ENCODE measurements at places on chromosomes 7 and 10. TPM values are rescaled to one million over a fixed set of nuclear protein-coding genes. Genes with fewer than 3 reads are reported as not detected.

CPA2 gene
- not detected for total RNA-seq

DNA sequence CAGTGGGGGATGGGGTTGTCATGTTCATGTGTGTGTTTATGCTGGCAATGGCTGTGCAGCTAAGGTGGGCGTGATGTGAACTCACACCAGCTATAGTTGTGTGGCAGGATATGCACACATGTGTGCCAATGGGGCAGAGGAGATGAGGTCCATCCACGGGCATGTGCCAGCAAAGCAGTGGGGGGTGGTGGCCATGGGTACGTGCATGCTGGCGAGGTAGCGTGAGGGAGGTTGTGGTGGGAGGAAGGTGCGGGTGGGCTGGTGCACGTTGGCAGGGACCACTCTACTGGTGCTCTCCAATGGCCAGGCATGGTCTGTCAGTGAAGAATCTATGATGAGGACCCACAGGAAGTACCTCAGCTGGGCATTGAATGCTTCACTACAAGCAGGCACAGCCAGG, 567.5 kb upstream of the SORCS1 start:
- DNase-seq = no peak
- H3K4me1 ChIP-seq = no peaks in the 10 kb centered on the region
- no peak overlapping the region for H3K4me3 ChIP-seq
- no peak overlapping the region for H3K27ac ChIP-seq
- no peaks in the 10 kb centered on the region for H3K36me3 ChIP-seq
- no peaks in the 10 kb centered on the region for H3K27me3 ChIP-seq

ECHS1 gene
- total RNA-seq = 45.4 TPM

BEND7 gene
- total RNA-seq = 16.2 TPM

TNS3 gene
- total RNA-seq = 36.8 TPM

TSPAN33 gene
- 2.7 TPM for total RNA-seq

GRCh38 chr7:15554081-15554480, 7.7 kb downstream of the AGMO start:
- no peak overlapping the region for H3K27ac ChIP-seq
- DNase-seq = no peak
- H3K36me3 ChIP-seq = no peaks in the 10 kb centered on the region
- H3K4me3 ChIP-seq = no peak overlapping the region
- no peaks in the 10 kb centered on the region for H3K4me1 ChIP-seq

PDK4 gene
- total RNA-seq = 399 TPM

TMEM178B gene
- total RNA-seq = 1.2 TPM

- H3K36me3 ChIP-seq = no peaks in the 10 kb centered on the region
- peaks cover 19% of the 10 kb centered on the region for H3K4me1 ChIP-seq
- no peak for DNase-seq
- no peak overlapping the region for H3K4me3 ChIP-seq
Measured at GRCh38 chr10:51242393-51242792, 168.1 kb downstream of the PRKG1 start.

- H3K27ac ChIP-seq = no peak overlapping the region
- no peaks in the 10 kb centered on the region for H3K36me3 ChIP-seq
- H3K4me3 ChIP-seq = no peak overlapping the region
- no peaks in the 10 kb centered on the region for H3K27me3 ChIP-seq
Measured at GRCh38 chr7:93938293-93938692, 16.8 kb downstream of the GNG11 start.

PKD1L1 gene
- total RNA-seq = 0.49 TPM

GNAT3 gene
- total RNA-seq = not detected

DNA sequence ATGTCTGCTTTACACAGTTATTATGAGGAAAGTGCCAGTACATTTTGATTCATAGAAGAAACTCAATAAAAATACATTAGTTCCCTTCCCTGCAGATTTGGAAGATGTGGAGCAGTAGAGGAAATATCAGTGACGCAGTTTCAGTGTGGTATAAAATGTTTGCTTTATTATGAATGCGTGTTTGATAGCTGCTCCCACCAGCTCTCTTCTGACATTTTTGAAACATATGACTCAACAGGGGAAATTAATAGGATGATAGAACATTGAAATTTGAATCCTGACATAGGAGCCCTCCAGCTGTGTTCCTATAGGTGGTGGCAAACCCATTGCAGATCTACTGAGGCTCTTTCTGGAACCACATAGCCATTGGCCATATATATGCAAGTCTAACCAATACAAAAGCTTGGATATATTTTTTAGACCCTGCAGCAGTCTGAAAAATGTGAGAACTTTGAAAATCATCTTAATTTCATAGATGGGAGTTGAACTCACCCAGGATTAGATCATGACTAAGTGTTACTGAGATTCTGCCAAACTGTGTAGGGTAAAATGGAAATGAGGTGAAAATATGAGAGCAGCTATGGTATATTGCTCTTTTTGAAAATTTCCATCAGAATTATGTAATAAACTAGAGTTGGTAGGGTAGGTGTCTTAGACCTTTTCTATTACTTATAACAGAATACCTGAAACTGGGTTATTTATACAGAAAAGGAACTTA, 47.8 kb downstream of the BZW2 start:
- H3K27ac ChIP-seq = no peak overlapping the region
- H3K36me3 ChIP-seq = peaks cover 39% of the 10 kb centered on the region
- no peaks in the 10 kb centered on the region for H3K27me3 ChIP-seq
- no peak overlapping the region for H3K4me3 ChIP-seq

SFTPA1 gene
- total RNA-seq = 2.9 TPM

GRCh38 chr7:143407287-143408251, 1.1 kb downstream of the EPHA1 start:
- H3K27me3 ChIP-seq = no peaks in the 10 kb centered on the region
- peak; percentile 90 for DNase-seq
- peak overlapping the region; percentile 50 for H3K4me3 ChIP-seq
- no peaks in the 10 kb centered on the region for H3K36me3 ChIP-seq

DNA sequence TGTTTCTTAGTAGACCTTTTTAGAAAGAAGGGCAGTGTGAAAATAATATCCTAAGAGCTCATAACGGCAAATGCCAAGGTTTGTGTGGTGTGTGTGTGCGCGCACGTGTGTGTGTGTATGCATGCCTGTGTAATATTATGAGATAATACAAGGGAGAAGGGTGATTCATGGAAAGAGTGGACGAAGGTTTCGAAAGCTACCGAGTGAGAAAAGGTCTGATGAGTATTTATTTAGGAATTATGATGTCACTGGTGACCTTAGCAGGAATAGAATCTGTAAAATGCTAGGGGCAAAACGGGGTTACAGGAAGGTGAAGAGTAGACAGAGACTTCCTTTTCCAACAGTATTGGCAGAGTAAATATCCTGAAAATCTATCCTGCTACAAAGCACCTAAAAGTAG, 107.3 kb downstream of the AHR start:
- no peaks in the 10 kb centered on the region for H3K36me3 ChIP-seq
- H3K4me3 ChIP-seq = no peak overlapping the region
- peaks cover 30% of the 10 kb centered on the region for H3K4me1 ChIP-seq
- no peak overlapping the region for H3K27ac ChIP-seq
- no peaks in the 10 kb centered on the region for H3K27me3 ChIP-seq
- no peak for DNase-seq

GRCh38 chr10:48254750-48255512, 19.6 kb downstream of the FRMPD2 start:
- no peak for DNase-seq
- H3K4me1 ChIP-seq = no peaks in the 10 kb centered on the region
- H3K27ac ChIP-seq = no peak overlapping the region
- no peak overlapping the region for H3K4me3 ChIP-seq
- H3K27me3 ChIP-seq = no peaks in the 10 kb centered on the region
- H3K36me3 ChIP-seq = no peaks in the 10 kb centered on the region

- no peaks in the 10 kb centered on the region for H3K4me1 ChIP-seq
- H3K4me3 ChIP-seq = no peak overlapping the region
- no peaks in the 10 kb centered on the region for H3K27me3 ChIP-seq
- DNase-seq = no peak
- H3K27ac ChIP-seq = no peak overlapping the region
- H3K36me3 ChIP-seq = no peaks in the 10 kb centered on the region
Measured at GRCh38 chr7:33554576-33554975, 350.8 kb upstream of the BMPER start.

GRCh38 chr7:30679664-30680063, 2.6 kb downstream of the CRHR2 start:
- no peak overlapping the region for H3K27ac ChIP-seq
- H3K27me3 ChIP-seq = no peaks in the 10 kb centered on the region
- peaks cover 18% of the 10 kb centered on the region for H3K4me1 ChIP-seq
- H3K4me3 ChIP-seq = no peak overlapping the region

- H3K4me1 ChIP-seq = no peaks in the 10 kb centered on the region
- H3K27ac ChIP-seq = no peak overlapping the region
- no peak for DNase-seq
- H3K4me3 ChIP-seq = no peak overlapping the region
- no peaks in the 10 kb centered on the region for H3K27me3 ChIP-seq
Measured at GRCh38 chr7:46942574-46942973, 639.3 kb downstream of the TNS3 start.

DNA sequence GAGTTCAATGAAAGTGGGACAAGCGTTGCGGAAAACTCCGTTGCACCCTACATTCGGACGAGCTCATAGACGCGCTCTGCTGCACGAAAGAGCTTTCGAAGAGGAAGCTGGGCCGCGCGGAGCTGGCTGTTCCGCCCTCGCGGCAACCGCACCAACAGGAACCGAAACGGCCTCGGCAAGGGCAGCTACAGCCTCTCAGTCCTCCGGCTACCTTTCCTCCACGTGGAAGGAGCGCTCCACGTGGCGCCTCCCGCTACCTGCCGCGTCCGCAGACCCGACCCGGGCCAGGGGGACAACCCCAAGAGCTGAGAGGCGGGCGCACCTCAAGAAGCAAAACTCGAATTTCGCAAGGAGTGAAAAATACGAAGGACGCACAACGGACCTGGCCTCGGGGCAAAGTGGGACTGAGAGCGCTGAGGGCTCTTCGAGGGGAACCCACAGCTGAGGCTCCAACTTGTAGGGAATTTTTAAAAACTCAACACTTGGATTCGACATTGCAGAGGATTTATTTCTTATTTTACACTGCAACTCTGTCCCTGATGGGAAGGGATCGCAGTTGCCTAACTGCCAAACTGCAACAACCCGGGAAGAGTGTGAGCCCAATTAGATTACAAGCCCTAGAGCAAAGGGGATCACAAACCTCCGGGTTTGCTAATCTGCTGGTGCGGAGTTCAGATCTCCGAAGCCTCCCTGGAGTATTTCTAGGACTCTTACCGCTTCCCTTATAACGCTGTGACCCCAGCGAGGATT, 1.4 kb downstream of the HPSE2 start:
- no peaks in the 10 kb centered on the region for H3K27me3 ChIP-seq
- DNase-seq = no peak
- peak overlapping the region; percentile 79 for H3K27ac ChIP-seq

DNA sequence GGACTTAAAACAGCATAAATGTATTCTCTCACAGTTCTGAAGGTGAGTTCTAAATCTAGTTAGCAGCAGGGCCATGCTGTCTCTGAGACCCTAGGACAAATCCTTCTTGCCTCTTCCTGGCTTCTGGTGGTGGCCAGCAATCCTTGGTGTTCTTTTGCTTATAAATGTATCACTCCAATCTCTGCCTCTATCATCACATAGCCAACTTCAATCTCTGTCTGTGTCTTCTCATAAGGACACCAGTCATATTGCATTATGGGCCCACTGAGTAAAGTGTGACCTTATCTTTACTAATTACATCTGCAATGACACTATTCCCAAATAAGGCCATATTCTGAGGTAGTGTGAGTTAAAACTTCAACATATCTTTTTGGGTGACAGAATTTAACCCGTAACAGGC, 778.9 kb downstream of the KCNMA1 start:
- H3K4me1 ChIP-seq = no peaks in the 10 kb centered on the region
- no peaks in the 10 kb centered on the region for H3K27me3 ChIP-seq
- no peaks in the 10 kb centered on the region for H3K36me3 ChIP-seq
- DNase-seq = no peak
- H3K4me3 ChIP-seq = no peak overlapping the region

DNA sequence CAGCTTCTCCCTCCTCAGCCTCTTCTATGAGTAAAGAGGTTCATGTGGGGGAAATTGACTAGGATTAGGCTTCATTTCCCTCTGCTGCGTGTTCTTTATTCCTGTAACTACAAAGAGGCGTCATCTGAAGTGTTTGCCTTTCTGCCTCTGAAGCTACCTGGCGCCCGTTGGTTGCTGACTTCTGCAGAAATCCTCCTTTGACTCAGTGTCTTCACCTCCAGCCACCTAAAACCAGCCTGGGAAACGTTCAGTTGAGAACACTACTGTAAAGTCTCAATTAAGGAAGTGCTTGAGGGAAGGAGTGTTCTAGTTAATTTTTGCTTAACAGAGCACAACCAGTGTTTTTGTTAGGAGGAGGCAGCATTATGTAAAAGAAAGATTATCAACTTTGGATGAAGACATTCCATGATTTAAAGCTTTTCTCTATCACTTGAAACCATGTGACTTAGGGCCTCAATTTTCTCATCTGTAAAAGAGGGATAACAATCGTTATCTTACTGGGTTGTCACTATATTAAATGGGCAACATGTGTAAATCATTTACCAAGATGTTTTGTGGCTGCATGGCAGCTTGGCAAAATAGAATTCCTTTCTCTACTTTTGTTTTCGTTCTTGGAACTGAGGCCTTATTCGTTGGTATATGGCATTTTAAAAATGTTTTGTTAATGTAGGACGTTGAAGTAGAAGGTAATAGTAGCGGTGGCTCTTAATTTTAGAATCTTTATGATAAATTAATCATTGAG, 642.9 kb downstream of the SDK1 start:
- no peaks in the 10 kb centered on the region for H3K27me3 ChIP-seq
- no peak overlapping the region for H3K27ac ChIP-seq
- no peak for DNase-seq

DNA sequence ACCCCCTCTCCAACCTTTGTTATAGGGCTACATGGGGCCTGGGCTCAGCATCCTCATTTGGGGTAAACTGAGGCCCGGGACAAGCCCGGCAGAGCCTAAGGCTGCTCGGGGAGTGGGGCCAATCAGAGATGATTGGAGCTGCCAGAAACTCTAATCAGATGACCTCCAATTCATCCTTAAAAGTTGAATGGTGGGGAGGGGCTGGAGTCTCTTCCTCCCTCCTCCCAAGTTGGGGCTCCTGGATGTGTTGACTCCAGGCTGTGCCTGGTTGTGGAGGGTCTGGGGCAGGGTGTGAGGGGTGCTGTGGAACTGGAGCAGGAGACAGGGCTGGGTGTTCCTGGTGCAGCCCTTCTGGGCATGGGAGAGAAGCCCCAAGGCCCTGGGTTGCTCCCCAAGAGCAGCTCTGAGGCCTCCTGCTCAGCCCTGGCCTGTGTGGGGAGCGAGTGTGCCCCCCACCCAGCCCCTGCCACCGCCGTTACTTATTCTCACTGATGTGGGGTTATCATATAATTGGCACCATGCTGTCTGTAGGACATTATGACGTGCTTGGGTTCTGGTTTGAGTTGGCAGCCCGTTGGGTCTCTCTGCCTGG, 2.2 kb downstream of the BHLHA15 start:
- H3K36me3 ChIP-seq = no peaks in the 10 kb centered on the region
- H3K4me3 ChIP-seq = no peak overlapping the region
- peaks cover 4% of the 10 kb centered on the region for H3K4me1 ChIP-seq
- H3K27ac ChIP-seq = no peak overlapping the region
- no peak for DNase-seq

GRCh38 chr7:129053938-129054437, 923 bp downstream of the TNPO3 start:
- H3K36me3 ChIP-seq = peaks cover 3% of the 10 kb centered on the region
- peaks cover 56% of the 10 kb centered on the region for H3K4me1 ChIP-seq
- no peaks in the 10 kb centered on the region for H3K27me3 ChIP-seq
